ENCODE measurements at places on chromosomes 2 and 18. TPM values are rescaled to one million over a fixed set of nuclear protein-coding genes. Genes with fewer than 3 reads are reported as not detected.

- DNase-seq = no peak
Measured at GRCh38 chr2:239520811-239521517, 120.1 kb upstream of the HDAC4 start.

- no peak for DNase-seq
Measured at GRCh38 chr2:27441958-27442919, at the start of gene KRTCAP3. Gene KRTCAP3 (plus strand): TSS chr2:27442381. CDS start chr2:27442413, 32 bp downstream.

- DNase-seq = no peak
Measured at GRCh38 chr2:215879977-215880940, 133.1 kb downstream of the MREG start.

- DNase-seq = no peak
Measured at GRCh38 chr2:207117668-207118067, 48.1 kb downstream of the KLF7 start.

CCT7 gene
- 695 TPM for total RNA-seq

DNA sequence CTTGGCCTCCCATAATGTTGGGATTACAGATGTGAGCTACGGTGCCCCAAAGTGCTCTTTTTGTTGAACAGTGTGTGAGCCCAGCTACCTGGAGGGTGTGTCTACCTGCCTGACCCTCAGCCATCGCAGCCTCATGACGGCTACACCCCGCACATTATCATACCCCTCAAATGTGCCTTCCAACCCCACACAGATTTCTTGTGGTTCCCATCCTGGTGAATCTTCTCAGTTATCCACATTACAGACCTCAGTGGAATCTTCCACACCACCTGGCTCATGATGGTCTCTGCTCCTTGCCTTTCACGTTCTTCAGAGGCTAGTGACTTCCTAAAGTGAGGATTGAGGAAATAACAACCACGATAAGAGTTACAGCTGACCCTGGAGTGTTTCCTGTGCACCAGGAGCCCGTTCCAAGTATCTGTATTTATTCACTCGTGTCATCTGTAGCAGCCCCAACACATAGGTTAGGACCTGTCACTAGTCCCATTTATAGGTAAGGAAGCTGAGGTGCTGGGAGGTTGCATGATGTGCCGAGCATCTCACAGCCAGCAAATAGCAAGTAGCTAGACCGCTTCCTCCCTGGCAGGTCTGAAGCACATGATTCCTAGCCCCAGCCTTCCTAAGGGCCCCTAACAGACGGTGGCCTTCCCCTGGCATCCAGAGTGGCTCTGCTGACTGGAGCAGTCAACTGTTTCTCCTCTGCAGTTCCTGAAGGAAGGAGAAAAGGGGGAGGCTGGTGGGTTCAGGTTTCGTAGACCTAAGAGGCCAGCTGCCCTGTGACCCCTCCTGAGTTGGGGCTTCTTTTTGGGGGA lies 47.3 kb downstream of the TCF7L1 start:
- DNase-seq = no peak

DNA sequence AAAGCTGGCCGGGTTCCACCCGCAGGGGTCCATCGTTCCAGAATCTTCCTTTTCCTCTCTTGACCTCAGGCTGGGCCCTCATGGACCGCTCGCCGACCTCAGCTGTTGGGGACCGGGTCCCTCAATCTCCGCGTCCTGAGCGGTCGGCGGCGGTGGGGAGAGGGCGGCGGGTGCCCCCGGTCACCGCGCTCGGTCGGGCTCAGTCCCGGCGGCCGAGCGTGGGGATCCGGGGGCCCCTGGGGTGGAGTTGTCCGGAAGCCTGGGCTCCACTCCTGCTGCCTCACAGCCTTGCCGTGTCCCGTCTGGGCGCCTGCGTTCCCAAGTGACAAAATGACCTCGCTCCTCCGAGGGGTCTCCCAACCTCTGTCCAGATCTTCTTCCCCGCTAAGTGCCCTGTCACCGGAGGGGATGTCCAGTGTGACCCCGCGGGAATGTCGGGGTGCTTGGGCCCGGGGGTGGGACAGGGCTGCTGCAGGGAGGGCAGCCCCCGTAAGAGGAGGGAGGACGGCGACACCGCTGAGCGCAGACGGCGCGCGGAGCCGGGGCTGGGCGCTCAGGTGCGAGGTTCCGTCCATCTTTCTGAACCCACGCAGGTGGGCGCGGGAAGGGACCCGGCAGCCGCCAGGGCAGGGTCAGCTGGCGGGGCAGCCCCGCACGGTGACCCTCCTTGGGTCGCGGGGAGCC lies 16.0 kb upstream of the E2F6 start:
- DNase-seq = no peak

AGXT gene
- not detected for total RNA-seq

PRKAG3 gene
- not detected for total RNA-seq

GRCh38 chr2:47225061-47225783 lies 70.1 kb upstream of the STPG4 start:
- DNase-seq = peak; percentile 91

GRCh38 chr2:218036371-218036770 lies 32.7 kb upstream of the RUFY4 start:
- DNase-seq = no peak

- DNase-seq = no peak
Measured at GRCh38 chr2:230895536-230896345, 29.3 kb downstream of the GPR55 start.

GRCh38 chr18:57423821-57424220 lies 11.4 kb upstream of the ONECUT2 start:
- no peak for DNase-seq

IER3IP1 gene
- 38.5 TPM for total RNA-seq

GRCh38 chr2:202022755-202023154 lies 10.9 kb upstream of the FZD7 start:
- DNase-seq = no peak

DNA sequence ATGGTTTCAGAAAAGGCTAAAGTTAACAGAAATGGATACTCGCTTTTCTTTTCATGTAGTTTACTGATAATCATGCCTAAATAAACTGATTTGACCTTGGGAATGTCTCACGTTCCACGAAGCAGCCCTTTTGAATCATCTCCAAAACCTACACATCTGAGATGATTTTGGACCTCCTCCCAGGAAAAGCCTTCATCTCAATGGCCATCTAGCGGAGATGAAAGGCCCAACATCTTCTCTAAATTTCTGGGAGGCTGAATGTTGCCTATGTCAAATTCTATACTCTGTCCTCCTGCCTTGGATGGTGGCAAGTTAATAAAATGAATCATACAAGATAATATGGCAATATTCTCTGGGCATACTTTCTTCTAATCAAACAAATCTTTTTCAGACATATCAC lies 448.5 kb downstream of the ZEB2 start:
- DNase-seq = peak; percentile 32

GRCh38 chr18:44802508-44802907 lies 121.8 kb downstream of the SETBP1 start:
- no peak for DNase-seq

COL4A4 gene
- total RNA-seq = under 0.01 TPM

- no peak for DNase-seq
Measured at GRCh38 chr18:48153613-48154481, 223.4 kb upstream of the SMAD2 start.

- DNase-seq = no peak
Measured at GRCh38 chr2:49153252-49153651, 1.1 kb downstream of the FSHR start.

IGFBP2 gene
- total RNA-seq = 17.2 TPM

DNA sequence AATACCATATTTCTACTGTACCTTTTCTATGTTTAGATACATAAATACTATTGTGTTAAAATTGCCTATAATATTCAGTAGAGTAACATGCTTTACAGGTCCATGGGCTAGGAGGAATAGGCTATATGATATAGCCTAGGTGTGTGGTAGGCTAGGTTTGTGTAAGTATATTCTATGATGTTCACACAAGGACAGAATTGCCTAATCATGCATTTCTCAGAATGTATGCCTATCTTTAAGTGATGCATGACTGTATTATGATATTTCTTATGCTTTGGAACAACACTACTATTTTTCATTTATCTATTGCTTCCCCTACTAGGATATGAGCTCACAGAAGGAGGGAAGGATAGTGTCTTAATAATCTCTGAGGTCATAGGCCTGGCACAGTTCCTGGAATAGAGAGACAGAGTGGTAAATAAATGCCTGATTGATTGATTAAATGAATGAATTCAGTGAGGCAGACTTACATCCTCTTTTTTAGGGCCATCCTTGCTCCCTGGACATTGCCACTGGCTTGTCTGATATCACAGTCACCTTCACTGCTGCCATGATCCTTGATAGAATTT lies 121.0 kb downstream of the MYO3B start:
- DNase-seq = no peak
